Stimulated activated CD8-positive, alpha-beta memory T cell treated with anti-CD3 and anti-CD28 coated beads, Interleukin-15, amount 100 ng/mL, for 24 hours (primary cell): ENCODE measurements at places on chromosomes 6 and 20.

DNA sequence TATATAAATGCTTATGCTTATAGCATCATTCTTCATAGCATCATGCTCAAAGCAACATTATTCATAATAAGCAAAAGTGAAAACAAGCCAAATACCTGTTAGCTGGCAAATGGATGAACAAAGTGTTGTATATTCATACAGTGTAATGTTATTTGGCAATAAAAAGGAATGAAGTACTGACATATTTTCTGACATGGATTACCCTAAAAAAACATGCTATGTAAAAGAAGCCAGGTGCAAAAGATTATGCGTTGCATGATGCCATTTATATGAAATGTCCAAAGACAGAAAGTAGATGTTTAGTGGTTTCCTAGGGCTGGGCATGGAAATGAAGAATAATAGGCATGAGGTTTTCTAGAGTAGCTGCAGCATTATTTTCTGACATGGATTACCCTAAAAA lies 77.1 kb downstream of the GFRA4 start:
- DNase-seq = no peak

- no peak for DNase-seq
Measured at GRCh38 chr6:25889877-25890853, 16.1 kb upstream of the SLC17A3 start.

- DNase-seq = no peak
Measured at GRCh38 chr6:162625846-162626540, 101.6 kb downstream of the PRKN start.

- no peak for DNase-seq
Measured at GRCh38 chr6:84035484-84035883, 1.9 kb downstream of the MRAP2 start.

DNA sequence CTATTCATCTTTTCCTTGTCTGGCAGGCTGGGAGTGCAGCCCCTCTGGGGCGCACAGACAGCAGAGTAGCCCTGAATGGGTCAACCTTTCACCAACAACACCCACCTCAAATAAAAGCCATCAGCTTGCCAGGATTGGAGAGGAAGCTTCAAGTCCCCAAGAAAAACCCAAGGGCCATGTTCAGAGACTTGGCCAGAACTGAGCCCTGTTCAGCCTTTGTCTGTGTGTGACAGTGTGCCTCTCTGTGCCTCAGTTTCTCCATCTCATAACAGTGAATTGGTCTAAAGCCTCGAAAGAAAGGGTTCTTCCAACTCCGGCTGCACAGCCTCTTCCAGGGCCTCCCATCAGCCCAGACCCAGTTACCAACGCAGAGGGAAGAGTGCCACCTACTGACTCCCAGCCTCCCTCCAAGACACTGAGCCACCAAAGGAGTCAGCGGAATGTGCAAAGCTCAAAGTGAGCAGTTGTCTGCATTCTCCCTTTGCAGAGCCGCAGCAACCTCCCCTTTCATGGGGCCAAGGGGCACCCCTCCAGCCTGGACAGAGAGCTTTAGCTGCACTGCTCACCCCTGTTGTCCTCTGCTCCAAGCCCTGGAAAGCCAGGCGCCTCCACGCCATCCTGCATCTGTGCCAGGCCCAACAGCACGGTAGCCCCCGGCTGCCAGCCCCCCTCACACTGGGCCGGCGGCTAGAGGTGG lies 82.7 kb upstream of the TOP1 start:
- no peak for DNase-seq

DNA sequence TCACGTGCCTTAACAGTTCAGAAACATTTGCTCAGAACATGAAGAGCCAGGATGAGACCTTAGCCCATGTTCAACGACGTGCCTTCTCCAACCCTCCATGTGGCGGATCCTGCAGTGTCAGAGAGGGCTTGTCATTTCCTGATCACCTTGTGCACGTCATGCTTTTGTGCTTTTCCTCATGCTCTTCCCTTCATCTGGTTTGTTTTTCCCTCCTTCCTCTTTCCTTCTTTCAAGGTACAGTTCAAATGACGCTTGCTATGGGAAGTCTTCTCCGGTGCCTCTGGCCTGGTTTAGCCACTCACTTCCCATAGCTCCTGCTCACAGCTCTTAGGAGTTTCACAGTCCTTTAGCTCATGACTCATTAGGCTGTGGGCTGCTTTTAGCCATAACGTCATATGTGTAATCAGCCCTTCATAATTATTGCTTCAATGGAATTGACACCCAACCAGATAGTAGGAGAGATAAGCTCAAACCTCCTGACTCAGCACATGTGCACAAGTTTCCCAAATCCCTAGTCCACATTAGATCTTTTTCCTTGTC lies 102.7 kb upstream of the CNKSR3 start:
- no peak for DNase-seq

- no peak for DNase-seq
Measured at GRCh38 chr20:57038608-57039440, 227.6 kb downstream of the BMP7 start.

- DNase-seq = no peak
Measured at GRCh38 chr6:169073311-169073710, 180.3 kb downstream of the THBS2 start.

DNA sequence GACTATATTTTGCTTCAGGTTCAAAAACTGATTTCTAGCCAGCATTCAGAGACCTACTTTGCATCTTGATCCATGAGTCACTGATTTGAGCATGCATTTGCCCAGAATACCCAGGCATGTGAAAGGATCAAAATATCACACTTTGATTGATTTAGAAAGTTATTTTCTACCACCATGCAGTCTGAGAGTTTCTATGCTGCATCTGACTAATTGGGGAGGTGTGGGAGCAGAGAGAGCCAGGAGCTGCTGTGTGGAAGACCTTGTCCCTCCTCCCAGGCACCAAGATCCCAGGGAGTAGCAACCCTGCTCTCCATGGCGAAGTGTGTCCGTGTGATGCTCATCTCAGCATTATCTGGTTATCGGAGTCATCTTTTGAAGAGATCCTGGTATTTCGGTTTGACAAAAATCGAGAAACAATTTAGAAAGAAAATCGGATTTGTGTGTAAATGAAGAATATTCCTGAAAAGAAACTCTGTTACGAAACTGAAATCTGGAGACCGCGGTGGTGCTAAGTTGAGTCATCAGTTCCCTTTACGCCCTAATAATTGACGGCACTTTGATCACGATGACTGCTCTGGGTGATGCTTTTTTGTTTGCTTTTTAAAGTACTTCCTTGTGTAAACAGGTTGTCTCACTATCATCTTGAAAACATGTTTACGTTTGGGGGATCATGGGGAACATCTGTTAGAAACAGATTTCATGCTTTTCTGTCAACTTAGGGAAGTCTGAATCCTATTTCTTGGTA lies 193.4 kb downstream of the BACH2 start:
- DNase-seq = no peak

GRCh38 chr6:11016452-11016851 lies 27.7 kb downstream of the ELOVL2 start:
- no peak for DNase-seq

- no peak for DNase-seq
Measured at GRCh38 chr6:13072686-13073347, 255.5 kb downstream of the TBC1D7 start.

DNA sequence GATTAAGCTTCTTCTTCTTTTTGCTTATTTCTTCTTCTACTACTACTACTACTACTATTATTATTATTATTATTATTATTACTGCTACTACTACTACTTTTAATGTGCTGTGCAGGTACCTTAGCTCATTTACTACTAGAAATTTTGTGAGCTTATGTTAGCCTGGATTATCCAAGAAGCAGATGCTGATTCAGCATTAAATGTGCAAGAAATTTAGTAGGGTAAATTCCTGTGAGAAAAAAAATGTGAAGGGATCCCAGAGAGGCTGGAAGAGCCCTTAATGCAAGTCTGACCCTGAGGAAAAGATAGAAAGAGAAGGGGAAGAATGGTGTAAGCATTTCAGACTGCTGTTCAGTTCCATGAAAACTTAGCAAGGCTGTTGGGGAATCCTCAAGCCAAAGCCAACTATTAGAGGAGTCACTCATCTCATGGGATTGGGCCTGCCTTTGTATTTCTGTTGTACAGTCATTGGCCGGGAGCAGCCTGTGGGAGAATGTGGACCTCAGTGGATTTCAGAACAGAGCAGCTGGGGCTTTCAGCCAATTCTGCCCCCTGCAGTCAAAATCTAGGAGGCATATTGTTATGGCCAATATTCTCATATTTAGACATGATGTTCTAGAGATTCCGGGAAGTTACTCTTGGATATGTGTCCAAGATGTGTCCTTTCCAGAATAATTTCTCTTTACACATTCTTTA lies 37.2 kb upstream of the TSPYL1 start:
- DNase-seq = no peak

GRCh38 chr20:42886801-42887200 lies 302.9 kb downstream of the PTPRT start:
- no peak for DNase-seq

- no peak for DNase-seq
Measured at GRCh38 chr6:145865175-145865574, 50.6 kb upstream of the FBXO30 start.

GRCh38 chr6:163986313-163986712 lies 571.8 kb downstream of the QKI start:
- no peak for DNase-seq

GRCh38 chr6:25388776-25389175 lies 109.6 kb downstream of the CARMIL1 start:
- DNase-seq = no peak

GRCh38 chr20:10550204-10551118 lies 115.4 kb downstream of the SLX4IP start:
- no peak for DNase-seq

DNA sequence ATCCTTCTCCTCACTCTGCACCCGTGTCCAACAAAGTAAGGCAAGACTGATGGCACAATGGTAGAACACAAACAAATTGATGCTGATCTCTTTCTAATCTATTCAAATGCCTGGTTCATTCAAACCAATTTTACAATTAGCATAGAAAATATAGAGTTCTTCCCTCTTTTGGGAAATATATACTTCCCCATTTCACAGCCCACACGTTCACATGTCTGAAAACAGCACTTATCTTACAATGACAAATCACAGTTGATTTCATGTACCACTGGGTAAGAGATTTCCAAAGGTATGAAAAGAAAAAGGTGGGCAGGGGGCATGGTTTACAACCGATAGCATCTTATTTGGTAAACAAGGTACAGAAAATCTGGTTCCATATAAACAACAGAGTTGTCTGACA lies 137.6 kb downstream of the RNGTT start:
- no peak for DNase-seq

DNA sequence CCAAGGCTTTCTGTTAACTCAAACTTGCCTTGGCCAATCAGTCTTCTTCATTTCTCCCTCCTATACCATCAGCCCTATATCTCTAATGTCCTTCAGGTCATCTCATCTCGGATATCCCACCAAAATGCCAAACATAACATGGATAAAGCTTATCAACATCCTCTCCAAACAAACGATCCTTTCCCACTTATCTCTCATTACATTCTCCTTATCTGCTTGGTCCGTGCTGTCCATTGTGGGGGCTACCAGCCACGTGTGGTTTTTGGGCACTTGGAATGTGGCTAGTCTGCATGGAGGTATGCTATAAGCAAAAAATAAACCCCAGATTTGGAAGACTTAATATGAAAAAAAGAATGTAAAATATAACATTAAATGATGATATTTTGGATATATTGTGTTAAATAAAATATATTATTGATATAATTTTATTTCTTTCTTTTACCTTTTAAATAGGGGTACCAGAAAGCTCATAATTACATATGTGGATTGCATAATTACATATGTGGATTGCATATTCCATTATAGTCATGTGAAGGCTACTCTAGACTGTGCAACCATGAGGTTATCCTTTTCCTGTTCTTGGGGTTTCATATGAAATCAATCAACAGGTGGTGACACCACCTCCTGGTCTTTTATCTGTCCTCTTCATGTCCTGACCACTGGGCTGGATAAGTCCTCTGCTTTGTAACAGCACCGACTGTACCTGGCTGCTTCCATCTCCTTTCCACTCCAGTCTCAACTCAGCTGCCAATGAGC lies 123.0 kb downstream of the CD83 start:
- no peak for DNase-seq

GRCh38 chr6:118297821-118298220 lies 250.3 kb upstream of the PLN start:
- DNase-seq = no peak

GRCh38 chr6:152750694-152751093 lies at the start of gene VIP:
Gene VIP, plus strand, starts transcription at chr6:152750797. Its CDS starts 1,381 bp downstream, at chr6:152752178.
- DNase-seq = no peak

DNA sequence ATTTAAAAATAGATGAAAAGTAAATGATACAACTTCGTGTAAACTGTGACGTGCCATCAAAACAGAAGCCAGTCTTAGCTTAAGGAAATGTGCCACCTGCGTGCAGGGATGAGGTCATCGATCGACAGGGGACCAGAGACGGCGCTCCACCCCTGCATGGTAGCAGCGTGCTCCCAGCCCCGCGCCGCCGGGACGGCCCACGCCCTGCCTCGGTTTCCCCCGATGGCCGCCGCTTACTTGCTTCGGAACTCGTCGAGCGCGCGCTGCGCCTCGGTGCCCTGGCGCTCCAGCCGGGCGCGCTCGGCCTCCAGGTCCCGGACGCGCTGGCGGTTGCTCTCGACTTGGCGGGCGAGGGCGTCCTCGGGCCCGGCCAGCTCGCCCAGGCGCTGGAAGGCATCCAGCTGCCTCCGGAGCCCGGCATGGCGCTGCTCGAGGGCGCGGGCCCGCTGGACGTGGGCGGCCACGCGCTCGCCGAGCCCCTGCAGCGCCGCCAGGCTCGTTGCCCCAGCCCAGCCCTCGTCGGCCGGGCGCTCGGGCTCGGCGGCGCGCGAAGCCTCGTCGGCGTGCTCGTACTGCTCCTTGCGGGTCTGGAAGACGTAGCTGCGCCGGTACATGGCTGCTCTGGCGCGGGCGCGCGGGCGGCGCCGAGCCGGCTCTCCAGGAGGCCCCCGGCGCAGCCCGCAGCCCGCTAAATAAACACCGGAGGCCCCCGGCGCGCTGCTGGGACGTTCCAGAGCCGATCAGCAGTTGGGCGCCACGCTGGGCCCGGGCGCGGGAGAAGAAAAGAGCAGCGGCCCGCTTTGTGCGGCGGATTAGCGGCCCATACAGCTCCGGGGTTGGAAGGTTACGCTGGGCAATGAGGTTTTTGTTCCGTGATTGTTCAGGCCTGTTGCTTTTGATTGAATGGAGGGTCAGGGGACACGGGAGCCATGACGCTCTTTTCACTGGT lies at the start of gene BFSP1:
Gene BFSP1 (minus strand): TSS at position 664 of the 949 bp plus-strand sequence. CDS start 50 bp downstream, at position 614.
- DNase-seq = peak; percentile 16

DNA sequence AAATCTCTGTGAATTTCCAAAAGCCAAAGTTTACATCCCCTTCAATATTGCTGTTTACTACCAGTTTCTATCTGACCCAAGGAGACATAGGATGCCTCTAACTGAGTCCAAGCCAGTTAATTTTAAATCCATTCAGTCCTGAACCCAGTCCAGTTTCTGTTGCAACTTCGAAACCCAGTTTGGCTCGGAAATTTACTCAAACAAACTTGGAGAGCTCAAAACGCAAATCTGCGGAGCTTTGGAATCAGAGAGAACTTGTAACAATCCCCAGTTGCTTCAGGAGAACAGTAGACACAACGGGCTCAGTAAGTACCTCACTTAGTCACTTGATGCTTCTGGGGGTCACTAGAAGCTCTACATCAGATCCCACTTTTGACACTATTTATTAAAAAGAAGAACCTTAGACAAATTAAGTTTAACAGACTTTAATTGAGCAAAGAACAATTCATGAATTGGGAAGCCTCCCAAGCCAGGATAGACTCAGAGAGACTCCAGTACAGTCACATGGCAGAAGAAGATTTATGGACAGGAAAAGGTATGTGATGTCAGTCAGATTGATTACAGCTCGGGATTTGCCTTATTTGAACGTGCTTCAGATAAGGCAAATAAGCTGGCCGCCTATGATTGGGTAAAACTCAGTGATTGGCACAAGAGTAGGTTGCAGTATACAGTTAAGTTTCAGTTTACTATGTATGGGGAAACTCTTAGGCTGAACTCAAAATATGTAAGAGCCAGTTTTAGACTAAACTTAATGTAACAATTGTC lies 118.0 kb downstream of the RFPL4B start:
- DNase-seq = no peak
